ENCODE measurements at places on chromosomes 16 and 17.
A peak's percentile ranks its signal among the peaks of the same experiment; 100 is the strongest.

DNA sequence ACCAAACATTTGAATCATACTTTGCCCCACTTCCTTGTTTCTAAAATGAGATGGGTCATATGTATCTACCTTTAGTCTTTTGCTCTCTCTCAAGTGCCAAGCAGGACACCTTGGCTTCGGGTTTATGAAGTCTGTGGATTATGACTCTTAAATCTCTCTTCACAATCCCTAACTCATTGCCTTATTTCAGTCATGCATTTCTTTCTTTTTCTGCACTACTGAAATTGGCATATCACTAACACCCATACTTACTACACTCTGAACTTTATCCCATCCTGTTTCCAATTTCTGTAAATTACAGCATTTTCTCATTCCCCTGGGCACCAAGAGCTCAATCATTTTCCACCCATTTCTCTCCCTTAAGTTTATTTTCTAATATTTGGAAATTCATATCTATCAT, 42.0 kb downstream of the ABCA9 start:
- no peak for DNase-seq

DNA sequence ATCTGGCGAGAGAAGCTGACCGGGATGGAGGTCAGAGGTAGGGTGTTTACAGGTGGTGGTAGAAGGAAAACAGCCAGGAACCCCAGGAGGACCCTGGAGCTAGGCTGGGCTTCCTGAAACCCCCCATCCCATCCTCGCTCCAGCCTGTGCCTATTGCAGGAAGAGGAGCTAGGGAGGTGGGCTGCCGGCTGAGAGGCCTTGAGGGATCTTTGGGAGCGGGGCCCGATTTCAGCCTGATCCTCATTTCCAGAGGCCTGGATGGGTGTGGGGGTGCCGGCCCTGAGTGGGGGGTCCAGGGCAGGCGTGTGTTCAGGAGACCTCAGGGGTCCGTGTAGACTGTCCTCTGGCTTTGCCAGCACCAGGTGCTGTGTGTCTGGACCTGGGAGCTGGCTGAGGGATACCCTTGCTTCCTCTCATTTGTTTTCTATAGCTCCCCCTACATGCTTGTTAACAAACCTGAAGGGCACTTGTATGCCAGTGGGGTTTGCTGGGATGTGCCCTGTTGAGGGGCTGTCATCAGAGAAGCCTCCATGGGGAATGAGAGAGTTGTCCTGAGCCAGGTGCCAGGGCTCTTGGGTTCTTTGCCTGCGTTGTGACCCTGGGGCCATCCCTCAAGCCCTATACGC, 18.9 kb upstream of the RAP1GAP2 start:
- no peak for DNase-seq

DNA sequence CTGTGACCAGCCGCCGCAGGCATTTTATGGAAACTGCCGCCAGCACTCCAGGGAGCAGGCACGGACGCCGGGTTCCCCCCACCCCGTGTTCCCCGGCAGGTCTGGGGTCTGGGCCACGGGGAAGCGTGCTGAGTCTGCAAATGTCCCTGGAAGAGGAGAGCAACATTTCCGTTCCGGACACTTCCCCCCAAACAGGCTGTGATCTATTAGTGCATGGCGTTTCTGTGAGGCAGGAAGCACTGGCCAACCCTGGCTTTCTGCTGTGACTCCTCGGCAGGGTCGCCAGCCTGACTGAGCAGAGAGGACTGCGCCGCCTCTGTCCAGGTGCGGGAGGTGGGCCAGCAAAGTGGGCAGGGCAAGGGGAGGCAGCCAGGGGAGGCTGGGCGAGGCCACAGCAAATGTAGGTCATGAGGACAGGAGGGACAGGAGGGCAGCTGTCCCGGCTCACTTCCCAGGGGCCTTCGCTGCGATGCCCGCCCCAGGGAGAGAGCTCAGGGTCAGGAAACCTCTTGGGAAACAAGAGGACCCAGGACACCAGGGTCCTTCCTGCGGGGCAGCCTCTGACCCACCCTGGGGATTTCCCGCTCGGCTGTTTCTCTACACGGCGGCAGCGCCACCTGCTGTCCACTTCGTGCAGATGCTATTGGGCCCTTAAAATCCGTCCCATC, 9.5 kb downstream of the FOXF1 start:
- peak; percentile 63 for DNase-seq

DNA sequence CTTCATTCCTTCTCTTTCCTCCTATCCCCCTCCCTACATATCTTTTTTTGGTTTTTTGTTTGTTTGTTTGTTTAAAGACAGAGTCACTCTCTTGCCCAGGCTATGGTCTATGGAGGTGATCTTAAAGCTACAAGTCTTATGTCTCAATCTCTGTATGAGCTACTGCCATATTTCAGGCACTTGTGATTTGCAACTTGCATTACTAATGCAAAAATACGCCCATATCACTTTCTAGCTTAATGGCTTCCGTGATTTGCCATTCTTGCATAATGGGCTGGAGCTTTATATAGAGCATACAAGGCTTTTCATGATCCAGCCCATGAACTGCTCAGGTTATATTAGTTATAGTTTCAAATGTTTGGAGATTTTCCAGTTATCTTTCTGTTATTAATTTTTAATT, 7.5 kb downstream of the CFAP97D1 start:
- DNase-seq, result no peak

- DNase-seq, result no peak
Measured at GRCh38 chr17:50620237-50620636, 14.4 kb upstream of the ABCC3 start.

DNA sequence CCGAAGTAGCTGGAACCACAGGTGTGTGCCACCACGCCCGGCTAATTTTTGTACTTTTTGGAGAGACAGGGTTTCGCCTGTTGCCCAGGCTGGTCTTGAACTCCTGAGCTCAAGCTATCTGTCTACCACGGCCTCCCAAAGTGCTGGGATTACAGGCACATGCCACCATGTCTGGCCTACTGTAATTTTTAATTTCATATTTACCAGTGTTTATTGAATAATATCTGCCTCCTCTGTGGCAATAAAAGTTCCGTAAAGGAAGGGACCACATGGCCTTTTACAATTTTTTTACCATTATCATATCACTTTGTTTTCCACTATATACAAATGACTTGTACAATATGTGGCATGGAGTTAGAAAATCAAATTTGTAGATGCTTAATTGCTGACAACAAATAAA, 7.8 kb downstream of the USP31 start:
- no peak for DNase-seq
